Central memory CD4-positive, alpha-beta T cell (primary cell): ENCODE measurements at places on chromosomes 7 and 10.

DNA sequence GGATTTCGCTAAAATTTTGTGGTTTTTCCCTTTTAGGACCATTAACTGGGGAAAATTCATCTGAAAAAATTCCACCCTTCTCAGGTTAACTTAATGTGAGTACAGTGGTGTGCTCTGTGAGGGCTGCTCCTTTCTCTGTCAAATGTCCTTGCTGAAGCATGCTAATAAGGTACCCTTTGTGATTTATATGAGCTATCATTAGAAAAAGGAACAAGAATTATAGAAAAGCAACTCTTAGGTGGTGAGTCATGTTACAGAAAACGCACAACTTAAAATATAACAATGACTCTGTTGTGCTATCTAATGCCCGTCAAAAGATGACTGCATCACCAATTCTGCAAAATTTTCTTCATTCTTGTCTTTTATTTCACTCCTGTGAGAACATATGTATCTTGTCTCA lies 162.0 kb upstream of the MAGI2 start:
- DNase-seq, result no peak

DNA sequence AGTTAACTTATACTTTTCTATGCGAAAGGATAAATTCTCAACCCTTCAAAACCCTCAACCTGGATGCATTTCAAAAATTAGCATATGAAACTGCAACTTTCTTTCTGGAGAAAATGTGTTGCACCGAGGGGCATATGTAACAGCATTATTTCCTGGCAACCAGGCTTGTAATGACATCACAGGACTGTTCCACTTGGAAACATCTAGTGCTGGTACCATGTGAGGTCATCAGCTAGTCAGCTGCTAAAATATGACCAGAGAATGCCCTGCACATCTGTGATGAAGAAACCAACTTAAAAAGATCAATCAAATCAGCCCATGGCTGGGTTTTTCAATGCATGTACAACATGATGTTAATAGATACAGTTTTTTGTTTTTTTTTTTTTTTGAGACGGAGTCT lies 40.0 kb downstream of the FGFR2 start:
- no peak for DNase-seq

DNA sequence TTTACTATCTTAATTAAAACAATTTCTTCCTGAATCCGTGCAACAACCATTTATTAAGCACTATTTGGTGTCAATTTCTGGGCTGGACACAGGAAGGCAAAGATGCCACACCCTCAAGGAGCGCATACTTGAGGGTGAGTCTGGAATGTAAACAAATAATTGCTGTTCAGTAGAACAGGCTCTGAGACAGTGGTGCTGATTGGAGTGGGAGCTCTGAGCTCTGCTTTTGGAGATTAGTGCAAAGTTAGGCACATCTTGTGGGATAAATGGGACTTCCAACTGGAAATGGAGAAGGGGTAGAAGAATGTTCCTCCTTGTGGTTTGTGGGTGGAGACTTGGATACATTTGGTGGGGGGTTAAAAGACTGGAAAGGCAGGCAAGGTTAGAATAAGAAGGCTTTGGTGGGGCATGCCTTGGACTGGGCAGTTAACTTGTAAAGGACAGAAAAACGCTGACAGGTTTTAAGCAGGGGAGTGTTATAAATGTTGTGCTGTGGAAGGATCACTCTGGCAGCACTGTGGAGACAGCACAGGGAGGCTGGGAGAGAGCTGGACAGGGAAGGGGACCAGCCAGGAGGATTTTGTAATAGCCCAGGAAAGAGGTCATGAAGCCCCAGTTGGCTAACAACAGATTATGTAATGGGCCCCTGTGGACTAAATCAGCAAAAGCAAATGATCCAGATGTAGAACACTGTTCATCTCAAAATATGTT lies 80.7 kb downstream of the ZNF365 start:
- no peak for DNase-seq

DNA sequence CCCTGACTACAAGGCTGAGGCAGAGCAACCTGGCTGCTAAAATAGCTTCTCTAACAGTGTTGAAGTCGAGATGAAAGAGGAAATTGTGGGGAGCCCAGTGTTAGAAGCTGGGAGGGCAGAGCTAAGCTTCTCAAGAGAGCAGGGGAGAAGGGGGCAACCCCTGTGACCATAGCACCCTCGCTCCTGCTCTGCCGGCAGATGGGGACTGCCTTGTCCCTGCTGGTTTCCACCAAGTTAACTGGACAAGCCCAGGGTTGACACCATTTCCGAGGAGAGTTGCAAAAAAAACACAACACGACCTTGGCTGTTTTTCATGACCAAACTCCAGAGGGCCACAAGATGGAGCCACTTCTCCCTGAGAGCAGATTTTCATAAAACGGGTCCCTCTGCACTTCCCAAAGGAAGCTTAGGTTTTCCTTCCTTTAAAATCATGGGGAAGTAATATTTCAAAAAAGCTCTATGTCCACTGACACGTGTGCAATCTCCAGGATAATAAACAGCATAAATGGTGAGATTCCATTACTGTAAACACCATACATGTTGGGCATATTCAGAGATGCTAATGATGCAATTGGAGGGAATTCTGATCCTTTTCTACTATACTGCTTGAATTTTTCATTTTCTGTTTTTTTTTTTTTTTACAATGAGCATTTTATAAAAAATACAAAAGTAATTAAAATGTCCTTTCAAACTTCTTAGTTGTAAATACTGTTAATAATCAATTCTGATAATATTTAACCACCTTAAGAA lies 140.4 kb downstream of the PIP4K2A start:
- DNase-seq, result no peak

DNA sequence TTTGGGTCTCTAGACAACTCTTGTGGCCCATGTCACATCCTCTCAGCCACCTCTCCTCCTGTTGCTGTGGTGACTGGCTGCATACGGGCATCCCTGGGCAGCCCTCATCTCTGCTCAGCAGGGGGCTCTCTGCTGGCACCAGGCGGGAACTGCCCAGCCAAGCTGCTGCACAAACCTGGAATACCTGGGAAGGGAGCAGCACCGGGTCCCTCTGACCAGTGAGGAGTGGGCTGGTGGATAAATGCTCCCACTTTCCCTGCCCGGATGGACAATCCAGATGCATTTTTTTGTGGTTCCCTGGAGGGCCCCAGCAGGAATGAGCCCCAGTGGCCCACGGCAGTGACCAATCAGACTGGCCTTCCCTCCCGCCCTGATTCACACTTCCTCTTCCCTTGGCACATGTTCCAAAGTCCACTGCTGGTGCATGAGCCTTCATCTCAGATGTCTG lies 21.9 kb downstream of the GRID1 start:
- no peak for DNase-seq

DNA sequence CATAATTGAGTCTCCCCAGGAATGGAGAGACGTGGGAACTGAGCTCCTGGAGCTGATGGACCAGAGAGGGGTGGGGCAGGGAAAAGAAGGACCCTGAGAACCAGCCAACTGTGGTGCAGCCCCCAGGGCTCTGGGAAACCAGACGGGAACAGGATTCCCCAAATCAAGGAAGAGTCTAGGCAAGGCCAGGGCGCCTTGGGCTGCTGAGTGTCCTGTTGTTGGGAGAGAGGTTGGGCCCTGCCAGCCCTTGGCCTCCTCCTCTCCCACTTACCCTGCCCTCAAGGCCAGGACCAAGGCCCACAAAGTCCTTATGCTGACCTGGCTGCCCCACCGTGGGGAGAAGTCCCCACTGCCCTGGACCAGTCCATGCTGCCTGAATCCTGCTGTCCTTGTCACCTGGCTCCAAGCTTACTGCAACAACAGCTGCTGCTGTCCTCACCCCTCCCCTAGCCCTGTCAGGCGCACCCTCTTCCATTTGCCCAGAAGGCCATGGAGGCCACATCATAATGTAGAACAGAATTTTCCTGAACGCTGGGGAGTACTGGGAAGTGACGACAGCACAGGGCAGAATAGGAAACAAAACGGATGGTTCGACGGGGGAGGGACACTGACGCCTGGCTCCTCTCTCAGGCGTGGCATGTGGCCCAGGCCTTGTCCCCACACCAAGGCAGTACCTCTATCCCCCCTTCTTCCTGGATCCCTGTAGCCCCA lies 132.9 kb upstream of the ZMIZ1 start:
- DNase-seq, result no peak

DNA sequence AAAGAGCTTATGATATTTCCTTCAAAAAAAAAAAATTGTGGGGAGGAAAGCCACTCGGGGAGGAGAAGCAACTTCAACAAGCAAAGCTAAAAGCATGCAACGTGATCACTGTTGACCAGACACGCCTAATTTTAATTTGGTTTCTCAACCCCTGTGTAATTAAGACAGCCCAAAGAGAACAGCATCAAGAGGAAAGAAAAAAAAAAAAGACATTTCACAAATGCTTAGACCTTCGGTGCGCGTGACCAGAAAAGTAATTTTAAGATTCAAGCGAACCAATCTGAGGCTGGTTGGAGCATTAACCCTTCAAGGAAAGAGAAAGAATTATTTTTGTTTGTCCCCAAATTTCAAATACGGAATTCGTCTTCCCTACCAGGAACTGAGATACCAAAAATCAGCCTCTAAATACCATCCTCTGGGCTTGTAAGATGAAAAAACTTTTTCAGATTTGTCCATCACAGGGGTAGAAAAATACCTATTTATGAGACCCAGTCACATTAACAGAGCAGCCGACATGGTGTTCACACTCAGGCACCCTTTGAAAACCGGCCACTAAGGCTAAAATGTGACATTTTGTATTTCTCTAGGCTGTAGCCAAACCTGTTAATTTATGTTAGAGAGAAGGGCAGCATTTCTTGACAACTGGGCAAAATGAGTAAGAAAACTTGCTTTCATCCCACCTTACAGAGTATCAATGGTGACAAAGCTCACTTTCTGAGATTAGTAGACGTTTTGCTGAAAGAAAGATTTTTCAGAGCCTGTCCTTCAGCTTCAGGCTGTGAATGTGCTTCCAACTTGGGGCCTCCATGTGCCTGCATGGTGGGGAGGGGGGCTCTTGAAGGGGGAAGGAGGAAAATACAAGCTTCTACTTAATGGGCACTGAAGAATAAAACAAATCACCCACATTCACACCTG lies 179.9 kb upstream of the KLF14 start:
- DNase-seq, result no peak

DNA sequence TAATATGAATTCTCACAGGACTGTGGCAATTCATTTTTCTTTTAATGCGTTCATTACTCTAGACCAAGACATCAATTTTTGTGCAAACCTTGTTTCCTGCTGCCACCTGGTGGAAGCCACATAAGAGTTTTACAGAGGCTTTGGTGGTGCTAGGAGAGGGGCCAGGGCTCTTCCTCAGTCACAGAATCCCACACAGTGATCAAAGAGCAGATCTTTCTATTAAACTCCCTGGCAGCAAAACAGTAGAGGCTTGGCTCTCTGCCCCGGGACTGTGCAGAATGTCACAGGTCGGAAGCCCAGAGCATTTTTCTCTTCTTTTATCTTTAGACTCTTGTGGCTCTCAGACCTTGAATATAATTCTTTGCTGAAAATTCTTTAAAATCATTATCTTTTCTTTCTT lies 506.4 kb upstream of the C7orf33 start:
- no peak for DNase-seq

DNA sequence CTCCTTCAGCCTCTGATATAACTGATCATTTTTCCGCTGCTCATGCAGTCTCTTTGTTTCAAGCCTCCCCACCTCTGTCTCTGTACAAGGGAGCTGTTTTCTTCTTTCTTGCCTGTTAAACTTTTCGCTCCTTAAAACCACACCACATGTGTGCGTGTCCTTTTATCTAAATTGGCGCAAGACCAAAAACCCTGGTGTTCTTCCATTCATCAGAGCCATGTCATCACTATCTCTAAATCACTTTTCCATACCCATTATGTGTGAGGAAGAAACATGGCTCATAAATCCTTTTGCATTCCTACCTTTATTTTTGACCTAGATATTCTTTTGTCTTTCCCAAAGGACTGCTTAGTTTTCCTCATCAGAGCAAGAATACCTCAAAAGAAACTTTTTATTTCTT lies 239.0 kb upstream of the IMMP2L start:
- DNase-seq, result no peak
